ENCODE measurements at places on chromosomes 11 and 22. TPM values are rescaled to one million over a fixed set of nuclear protein-coding genes. Genes with fewer than 3 reads are reported as not detected.

DNA sequence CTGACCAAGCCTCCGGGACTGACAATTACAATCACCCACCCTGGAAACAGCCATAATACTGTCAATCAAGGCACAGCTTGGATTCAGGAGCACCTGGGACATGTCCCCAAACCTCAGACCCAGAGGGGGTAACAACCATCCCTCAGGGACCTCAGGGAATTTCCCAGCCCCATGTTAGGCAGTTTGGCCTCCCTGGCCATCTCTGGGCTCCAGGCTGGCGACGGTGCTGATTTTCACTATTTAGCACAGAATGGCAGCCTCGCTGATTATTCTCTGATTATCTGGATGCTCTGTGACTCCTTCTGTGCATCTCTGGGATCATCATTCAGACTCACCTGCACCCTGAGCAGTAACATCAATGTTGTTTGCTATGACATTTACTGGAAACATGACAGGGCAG is 45.8 kb upstream of the VPREB1 start:
- H3K27ac ChIP-seq, result no peak overlapping the region
- H3K36me3 ChIP-seq, result no peaks in the 10 kb centered on the region

- peaks cover 22% of the 10 kb centered on the region for H3K36me3 ChIP-seq
- H3K27ac ChIP-seq, result peak overlapping the region; percentile 98
- peaks cover 22% of the 10 kb centered on the region for H3K4me1 ChIP-seq
Observed at GRCh38 chr11:59669611-59670009, 773 bp upstream of the PATL1 start.

- DNase-seq, result no peak
- H3K27me3 ChIP-seq, result no peaks in the 10 kb centered on the region
- no peaks in the 10 kb centered on the region for H3K36me3 ChIP-seq
- no peaks in the 10 kb centered on the region for H3K4me1 ChIP-seq
- no peak overlapping the region for H3K4me3 ChIP-seq
- no peak overlapping the region for H3K27ac ChIP-seq
Observed at GRCh38 chr11:94025690-94026394, 4.7 kb downstream of the HEPHL1 start.

DNA sequence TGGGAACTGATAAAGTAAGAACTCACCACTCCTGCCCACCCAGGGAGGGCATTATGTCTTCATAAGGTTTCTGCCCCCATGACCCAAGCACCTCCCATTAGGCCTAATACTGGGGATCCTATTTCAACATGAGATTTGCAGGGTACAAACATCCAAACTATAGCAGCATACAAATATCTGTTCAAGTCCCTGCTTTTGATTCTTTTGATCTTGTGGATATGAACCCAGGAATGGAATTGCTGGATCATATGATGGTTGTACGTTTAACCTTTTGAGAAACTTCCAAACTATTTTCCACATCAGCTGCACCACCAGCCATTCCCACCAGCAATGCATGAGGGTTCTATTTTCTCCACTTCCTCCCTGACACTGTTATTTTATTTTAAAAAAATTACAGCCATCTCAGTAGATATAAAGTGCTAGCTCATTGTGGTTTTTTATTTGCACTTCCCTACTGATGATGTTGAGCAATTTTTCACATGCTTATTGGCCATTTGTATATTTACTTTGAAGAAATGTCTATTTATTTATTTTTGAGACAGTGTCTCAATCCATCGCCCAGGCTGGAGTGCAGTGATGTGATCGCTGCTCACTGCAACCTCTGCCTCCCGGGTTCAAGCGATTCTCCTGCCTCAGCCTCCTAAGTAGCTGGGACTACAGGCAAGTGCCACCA is 7.1 kb upstream of the ATG16L2 start:
- H3K36me3 ChIP-seq, result no peaks in the 10 kb centered on the region
- H3K27ac ChIP-seq, result peak overlapping the region; percentile 75
- no peak overlapping the region for H3K4me3 ChIP-seq
- H3K4me1 ChIP-seq, result no peaks in the 10 kb centered on the region
- H3K27me3 ChIP-seq, result no peaks in the 10 kb centered on the region

GRCh38 chr11:128565881-128566280 is 21.5 kb downstream of the ETS1 start:
- no peaks in the 10 kb centered on the region for H3K36me3 ChIP-seq
- no peaks in the 10 kb centered on the region for H3K4me1 ChIP-seq
- H3K4me3 ChIP-seq, result no peak overlapping the region
- H3K27ac ChIP-seq, result no peak overlapping the region

SAMM50 gene
- total RNA-seq, result 38.4 TPM

TMEM126A gene
- total RNA-seq, result 6.8 TPM

LRRC4C gene
- total RNA-seq, result 0.09 TPM

Data from esophagus squamous epithelium (tissue), 5 donors.